ENCODE measurements at places on chromosomes 7 and 10.

- DNase-seq, result no peak
Measured at GRCh38 chr7:57449904-57450303, at the start of gene ZNF716. TSS of gene ZNF716 (plus strand) at chr7:57450177. CDS start at chr7:57450289, 112 bp downstream.

DNA sequence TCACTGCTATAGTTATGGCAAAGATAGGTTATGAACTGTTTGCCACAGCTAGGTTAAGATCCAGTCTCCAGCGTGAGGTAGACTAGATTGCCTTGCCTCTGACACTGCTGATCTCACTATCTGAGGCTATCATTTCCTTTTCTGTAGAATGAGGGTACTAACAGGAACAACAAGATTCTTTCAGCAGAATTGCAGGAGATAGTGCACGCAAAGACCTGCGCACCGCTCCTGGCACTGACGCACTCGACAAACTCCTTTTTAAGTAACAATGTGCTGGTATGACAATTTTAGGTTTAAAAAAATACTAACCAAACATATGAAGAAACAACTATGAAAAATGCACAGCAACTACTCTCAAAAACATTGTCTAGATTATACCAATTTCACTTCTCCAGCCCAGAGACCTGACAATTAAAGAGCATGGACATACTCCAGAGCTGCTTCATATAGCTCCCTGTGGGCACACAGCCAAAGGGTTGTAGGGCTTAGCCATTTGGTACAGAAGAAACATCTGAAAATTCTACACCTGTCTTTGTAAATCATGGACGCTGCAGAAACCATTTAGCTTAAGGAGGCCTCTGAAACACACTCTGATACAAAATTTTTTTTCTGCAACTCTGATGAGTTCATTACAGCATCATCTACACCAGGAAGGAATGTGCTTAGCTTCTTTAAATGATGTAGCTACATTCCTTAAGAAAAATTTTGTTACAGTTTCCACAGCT, 7.8 kb downstream of the ADAM12 start:
- DNase-seq, result no peak

GRCh38 chr10:117074621-117075020, 63.4 kb downstream of the VAX1 start:
- no peak for DNase-seq

DNA sequence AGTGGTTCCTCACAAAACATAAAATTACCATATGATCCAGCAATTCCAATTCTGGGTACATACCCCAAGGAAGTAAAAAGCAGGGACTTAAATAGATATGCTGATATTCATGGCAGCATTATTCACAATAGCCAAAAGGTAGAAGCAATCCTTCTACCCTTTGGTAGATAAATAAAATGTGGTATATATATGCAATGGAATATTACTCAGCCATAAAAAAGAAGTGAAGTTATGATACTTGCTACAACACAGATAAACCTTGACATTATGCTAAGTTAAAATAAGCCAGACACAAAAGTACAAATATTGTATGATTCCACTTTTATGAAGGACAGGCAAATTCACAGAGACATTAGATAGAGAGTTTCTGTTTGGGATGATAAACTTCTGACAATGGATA, 13.3 kb downstream of the JMJD1C start:
- DNase-seq, result no peak

DNA sequence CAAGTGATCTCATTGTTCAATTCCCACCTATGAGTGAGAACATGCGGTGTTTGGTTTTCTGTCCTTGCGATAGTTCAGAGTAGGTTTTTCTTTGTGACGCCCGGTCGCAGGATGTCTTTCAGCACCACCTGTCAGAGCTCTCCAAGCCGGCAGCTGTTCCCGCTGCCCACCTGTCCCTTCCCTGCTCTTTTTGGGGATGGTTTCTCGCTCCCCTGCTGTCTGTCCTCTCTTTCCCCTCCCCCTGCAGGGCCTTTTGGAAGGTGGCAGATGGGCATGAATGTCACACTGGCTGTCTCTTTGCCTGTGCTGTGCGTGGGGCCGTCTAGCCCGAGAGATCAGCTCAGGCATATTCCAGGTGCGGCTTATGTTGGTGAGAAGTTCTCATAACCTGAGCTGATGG, 137.0 kb downstream of the GRK5 start:
- DNase-seq, result no peak

DNA sequence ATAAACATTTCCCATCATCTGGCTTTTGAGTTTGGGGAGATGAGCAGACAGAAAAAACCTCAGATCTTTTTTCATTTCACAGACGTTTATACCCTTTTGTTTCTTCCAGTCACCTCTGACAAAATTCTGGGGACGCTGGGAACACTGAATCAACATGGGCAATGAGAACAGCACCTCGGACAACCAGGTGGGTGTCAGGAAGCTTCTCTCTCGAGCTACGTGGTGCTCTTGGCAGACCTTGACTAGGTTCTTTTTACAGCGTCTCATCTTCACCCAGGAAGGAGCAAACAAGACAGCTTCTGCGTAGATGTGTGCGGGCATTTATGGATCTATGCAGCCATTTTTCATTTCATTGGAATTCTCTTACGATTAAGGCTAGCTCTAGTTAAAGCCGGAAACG, 32.9 kb downstream of the TACC2 start:
- DNase-seq, result no peak

- no peak for DNase-seq
Measured at GRCh38 chr10:112969542-112969941, 19.5 kb downstream of the TCF7L2 start.

- DNase-seq, result no peak
Measured at GRCh38 chr7:17600340-17600752, 301.9 kb downstream of the AHR start.

DNA sequence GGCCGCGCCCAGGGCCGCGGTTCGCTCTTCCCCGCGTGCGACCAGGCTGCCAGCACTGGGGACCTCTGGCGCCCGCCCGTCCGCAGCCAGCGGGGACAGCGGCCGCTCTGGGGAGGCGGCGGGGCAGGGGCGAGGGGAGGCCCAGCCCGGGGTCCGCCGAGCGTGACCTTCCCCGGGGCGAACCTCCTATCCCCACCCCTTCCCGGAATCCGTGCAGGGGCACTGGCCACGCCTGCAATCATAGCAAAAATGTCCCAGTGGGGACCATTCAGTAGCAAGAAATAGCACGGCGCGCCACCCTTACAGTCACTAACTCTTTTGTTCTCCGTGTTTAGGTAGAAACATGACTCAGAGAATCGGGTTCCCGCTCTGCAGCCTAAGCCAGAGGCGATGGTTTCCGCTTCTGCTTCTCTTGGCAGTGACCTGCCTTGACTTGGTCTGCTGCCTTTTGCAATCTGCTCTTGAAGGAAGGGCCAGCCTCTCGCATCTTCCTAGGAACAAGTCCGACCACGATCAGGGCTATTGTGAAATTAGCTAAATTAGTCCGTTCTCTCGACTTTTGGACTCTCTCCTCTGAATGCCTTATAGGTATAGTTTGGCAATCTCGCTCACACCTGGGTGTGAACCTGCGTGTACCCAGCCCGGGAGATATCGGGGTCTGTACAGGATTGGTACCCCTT, 79.3 kb upstream of the ACBD5 start:
- no peak for DNase-seq

- DNase-seq, result no peak
Measured at GRCh38 chr10:18145652-18146051, 5.4 kb downstream of the CACNB2 start.

- no peak for DNase-seq
Measured at GRCh38 chr7:30920021-30920583, 8.4 kb downstream of the AQP1 start.

- no peak for DNase-seq
Measured at GRCh38 chr10:132618158-132618919, 80.8 kb downstream of the INPP5A start.

GRCh38 chr10:12663863-12664262, 314.5 kb downstream of the CAMK1D start:
- DNase-seq, result no peak

Data from CD4-positive, alpha-beta T cell (primary cell).